ENCODE measurements at places on chromosomes 5 and 9. TPM values are rescaled to one million over a fixed set of nuclear protein-coding genes. Genes with fewer than 3 reads are reported as not detected.

Gene SV2C
- total RNA-seq: not detected

Gene DOCK2
- total RNA-seq: 3.6 TPM

Gene MACROH2A1
- total RNA-seq: 191 TPM

Gene MEF2C
- 12.2 TPM for total RNA-seq

Gene LHX6
- total RNA-seq: not detected

Gene SAPCD2
- total RNA-seq: 0.26 TPM

Gene CLIC3
- 3.5 TPM for total RNA-seq

Gene PDCD1LG2
- 6.9 TPM for total RNA-seq

Gene PFN3
- not detected for total RNA-seq

Gene LCN6
- not detected for total RNA-seq

Gene F12
- under 0.01 TPM for total RNA-seq

Gene C5orf34
- 4.1 TPM for total RNA-seq

Gene GADD45G
- 2.3 TPM for total RNA-seq

Gene TIMD4
- total RNA-seq: not detected

Gene GCNT4
- total RNA-seq: 1.8 TPM

Gene DRD1
- 2.6 TPM for total RNA-seq

Gene ADRB2
- 4.5 TPM for total RNA-seq

Gene KLHL9
- 37.5 TPM for total RNA-seq

Gene TENT4A
- total RNA-seq: 9.5 TPM

Gene BNC2
- total RNA-seq: 34.7 TPM

Gene PCDHA3
- 0.26 TPM for total RNA-seq

Gene GRIN3A
- total RNA-seq: not detected

Gene GARIN3
- not detected for total RNA-seq

Gene AGXT2
- total RNA-seq: not detected

Gene LCN9
- total RNA-seq: not detected

All from fibroblast of lung (primary cell).